ENCODE measurements at places on chromosomes 12 and 14. TPM values are rescaled to one million over a fixed set of nuclear protein-coding genes. Genes with fewer than 3 reads are reported as not detected.

Gene C12orf54
- polyA plus RNA-seq = not detected

- no peak for DNase-seq
Measured at GRCh38 chr12:50581226-50582184, 76.7 kb downstream of the DIP2B start.

DNA sequence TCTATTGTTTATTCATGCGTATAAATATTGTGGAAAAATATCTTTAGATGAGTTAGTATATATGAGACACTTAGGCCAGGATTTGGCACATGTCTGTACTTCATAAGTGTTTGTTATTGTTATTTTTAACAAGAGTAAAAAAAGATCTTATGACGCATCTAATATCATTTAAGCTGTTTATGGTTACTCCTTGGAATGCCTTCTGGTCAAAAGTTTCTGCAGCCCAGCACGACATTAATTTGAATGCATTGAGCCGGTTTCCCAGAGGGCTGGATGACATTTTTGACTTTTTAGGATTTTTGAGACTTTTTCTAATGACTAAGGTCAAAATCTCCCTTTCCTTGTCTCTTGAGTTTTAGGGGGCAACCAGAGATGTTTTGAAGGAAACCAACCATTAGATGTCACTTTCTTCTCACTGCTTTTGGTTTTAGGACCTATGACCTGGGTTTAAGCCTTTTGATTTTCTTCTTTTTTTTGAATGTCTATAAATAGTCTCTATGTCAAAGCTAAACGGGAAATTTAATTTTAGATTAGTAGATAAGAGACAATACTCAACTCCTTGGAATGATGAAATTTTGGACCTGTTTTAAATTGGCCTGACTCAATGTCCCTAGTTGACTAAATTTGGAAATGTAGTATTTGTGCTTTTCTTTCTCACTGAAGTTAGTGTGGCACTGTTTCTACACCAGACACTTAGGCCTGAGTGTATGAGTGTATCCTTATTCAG lies 215.5 kb downstream of the AEBP2 start:
- DNase-seq = no peak

DNA sequence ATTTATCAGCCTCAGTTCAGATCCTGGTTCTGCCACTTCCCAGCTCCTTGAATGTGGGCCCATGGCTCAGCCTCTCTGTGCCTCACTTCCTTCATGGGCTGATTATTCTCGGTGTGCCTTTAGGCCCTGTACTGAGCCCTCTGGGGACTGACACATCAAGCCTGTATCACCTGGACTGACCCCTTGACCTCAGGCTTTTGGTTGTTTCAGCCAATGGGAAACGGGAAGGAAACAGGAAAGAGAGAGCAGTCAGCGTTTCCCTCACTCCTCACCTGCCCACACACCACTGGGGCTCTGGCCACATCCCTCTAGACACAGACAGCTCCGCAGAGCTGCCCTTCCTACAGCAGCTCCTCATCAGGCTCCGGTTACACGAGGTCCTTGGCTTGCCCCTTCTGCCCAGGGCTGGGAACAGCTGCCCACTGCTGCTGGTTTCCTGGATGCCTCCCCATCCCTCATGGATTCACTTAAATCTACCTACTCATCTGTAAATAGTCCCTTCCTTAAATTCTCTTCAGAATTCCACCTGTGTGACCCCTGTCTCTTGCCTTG lies 37.0 kb upstream of the ITPR2 start:
- no peak for DNase-seq

- DNase-seq = no peak
Measured at GRCh38 chr12:26748412-26748740, 84.6 kb downstream of the ITPR2 start.

DNA sequence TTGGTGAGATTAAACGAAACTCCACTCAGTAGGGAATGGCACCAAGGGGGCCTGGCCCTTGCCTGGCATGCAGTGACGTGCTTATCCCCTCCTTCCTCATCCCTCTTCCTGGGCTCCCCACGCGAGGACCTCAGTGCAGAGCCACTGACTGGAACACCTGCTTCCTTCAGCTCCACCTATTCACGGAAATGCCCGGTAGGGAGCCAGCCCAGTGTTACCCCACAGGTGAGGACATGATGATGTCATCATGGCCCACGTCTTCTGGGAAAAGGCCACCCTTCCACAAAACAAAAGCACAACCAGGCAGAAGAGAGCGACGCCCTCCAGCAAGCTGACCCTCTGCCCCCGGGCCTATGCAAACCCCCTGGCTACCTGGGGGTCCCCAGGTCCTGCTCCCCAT lies 42.1 kb downstream of the CCDC85C start:
- no peak for DNase-seq

- no peak for DNase-seq
Measured at GRCh38 chr12:58832920-58833319, 87.4 kb downstream of the LRIG3 start.

- peak; percentile 84 for DNase-seq
Measured at GRCh38 chr14:34539407-34540180, at the start of gene EAPP. Gene EAPP, minus strand, starts transcription at chr14:34539701. Its CDS starts 73 bp downstream, at chr14:34539628.

GRCh38 chr14:90336985-90337384 lies 5.2 kb upstream of the NRDE2 start:
- DNase-seq = no peak

DNA sequence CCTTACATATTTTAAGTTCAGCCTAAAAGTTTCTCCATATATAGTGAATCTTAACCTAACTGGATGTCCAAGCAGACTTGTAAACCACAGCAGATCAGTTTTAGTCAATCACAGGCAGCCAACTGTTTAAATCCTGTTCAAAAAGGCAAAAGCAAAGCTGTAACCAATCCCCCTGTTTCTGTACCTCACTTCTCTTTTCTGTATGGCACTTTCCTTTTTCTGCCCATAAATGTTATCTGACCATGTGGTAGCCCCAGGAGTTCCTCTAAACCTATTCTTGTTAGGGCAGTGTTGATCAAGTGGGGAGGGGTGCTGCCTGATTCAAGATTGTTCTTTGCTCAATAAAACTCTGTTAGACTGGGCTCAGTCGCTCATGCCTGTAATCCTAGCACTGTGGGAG lies 8.5 kb upstream of the DACT1 start:
- no peak for DNase-seq

Data from naive thymus-derived CD4-positive, alpha-beta T cell (primary cell).